ENCODE measurements at places on chromosomes 1 and 21.
A peak's percentile ranks its signal among the peaks of the same experiment; 100 is the strongest.

DNA sequence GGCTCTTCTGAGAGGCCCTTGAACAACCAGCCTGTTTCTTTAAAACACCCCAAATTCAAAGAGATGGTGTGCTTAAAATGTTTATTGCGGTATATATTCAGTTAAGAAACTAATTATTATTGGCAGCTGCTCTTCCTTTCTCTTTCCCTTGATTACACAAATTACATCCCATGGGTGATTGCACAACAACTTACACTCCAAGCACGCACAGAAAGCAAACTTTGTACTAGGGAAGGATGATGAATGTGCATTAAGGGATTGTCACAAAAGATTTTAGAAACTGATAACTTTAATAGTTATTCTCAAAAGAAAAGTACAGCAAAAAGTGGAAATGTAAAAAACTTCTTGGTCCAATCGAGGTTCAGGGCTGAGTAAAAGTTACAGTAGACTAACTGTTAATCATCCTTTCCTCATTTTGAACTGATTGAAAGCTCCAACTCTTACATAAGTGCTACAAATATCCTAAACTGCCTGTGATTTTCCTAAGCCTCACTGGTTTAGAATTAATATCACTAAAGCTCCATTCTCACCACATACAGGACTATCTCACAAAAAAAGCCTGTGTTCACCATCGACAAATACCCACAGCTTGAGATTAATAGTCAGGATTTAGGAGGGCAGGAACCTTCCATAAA, 153.4 kb downstream of the TTLL7 start:
- no peak for DNase-seq

- no peak for DNase-seq
These were observed 7.4 kb upstream of the KCNN3 start for GRCh38 chr1:154877370-154877974.

- no peak for DNase-seq
These were observed 117.1 kb upstream of the DUSP10 start for GRCh38 chr1:221858818-221859611.

DNA sequence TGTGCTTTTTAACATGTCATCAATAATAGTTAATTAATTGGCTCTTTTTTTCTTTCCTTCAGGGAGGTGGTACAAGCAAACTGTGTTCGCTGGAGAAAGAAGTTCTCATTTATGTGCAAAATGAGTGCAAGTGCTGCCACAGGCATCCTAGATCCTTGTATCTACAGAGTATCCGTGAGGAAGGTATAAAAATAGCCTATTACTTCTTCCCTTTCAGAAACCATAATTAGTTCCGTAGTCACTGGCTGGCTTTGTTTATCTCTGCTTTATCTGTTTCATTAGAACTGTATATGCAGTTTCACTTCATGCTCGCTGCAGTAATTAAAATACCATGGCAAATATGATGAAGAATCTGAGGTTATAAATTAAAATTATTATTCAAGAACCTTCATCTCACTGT, 40.6 kb downstream of the EEIG2 start:
- DNase-seq: no peak

- DNase-seq: no peak
These were observed 125.0 kb upstream of the DMRTA2 start for GRCh38 chr1:50548243-50548642.

DNA sequence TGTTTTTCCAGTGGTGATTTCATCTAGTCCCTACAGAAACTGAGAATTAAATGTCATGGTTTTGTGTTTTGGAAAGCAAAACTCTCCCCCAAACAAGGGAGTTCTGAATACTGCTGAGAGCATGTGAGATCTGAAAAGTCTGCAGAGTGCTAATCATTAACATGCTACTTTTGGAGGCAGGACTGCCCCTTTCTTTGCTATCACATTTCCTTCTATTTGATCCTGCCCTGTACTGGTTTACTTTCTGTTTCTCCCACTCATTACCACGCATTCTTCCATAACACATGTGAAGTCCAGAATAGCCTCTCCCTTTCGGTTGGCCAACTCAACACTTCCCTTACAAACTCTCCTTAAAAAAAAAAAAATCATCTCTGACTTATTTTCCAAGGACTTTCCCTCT, 63.6 kb downstream of the GADD45A start:
- peak; percentile 73 for DNase-seq

DNA sequence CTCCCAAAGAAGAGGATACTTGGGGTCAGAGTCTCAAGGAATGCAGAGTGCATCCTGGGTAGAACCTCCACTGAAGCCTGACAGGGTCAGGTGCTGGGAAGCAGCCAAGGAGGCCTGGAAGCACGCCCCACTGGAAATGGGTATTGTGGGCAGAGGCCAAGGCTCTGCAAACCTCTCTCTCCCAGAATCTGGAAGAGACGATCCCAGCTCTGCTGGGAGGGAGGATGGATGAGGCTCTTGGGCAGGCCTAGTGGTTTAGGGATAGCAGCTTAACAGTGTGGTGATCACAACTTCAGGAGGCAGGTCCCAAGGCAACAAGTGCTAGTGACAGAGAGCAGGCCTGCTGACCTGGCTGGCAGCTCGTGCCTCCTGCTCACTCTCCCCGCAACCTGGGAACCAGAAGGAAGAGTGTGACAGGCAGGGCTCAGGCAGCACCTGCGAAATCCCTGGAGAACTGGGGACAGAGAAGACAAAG, 641.0 kb downstream of the PLPP3 start:
- no peak for DNase-seq

GRCh38 chr1:184161071-184161698, 109.7 kb downstream of the TSEN15 start:
- DNase-seq: no peak

GRCh38 chr1:11080931-11081330, 18.7 kb downstream of the EXOSC10 start:
- no peak for DNase-seq

GRCh38 chr21:46474382-46474781, 15.7 kb downstream of the DIP2A start:
- DNase-seq: no peak

- DNase-seq: no peak
These were observed 179.1 kb downstream of the PSMG1 start for GRCh38 chr21:39003982-39004633.
